ENCODE measurements at places on chromosomes 16 and 17. TPM values are rescaled to one million over a fixed set of nuclear protein-coding genes. Genes with fewer than 3 reads are reported as not detected.

DNA sequence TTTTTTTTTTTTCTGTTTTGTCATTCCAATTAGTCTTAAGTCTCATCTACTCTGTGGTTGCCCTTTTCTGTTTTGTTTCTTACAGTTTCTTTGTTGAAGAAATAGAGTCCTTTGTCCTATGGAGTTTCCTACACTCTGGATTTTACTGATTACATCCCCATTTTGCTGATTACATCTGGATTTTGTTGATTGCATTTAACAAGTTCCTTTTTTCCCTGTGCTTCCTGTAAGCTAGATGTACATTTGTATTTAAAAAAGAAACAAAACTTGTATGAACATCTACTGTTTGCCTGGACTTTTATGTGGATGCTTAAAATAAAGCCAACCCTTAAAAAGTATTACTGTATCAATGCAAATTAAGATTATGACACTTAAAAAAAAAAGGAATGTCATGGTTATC lies 147.6 kb downstream of the CHD9 start:
- no peak for DNase-seq

DNA sequence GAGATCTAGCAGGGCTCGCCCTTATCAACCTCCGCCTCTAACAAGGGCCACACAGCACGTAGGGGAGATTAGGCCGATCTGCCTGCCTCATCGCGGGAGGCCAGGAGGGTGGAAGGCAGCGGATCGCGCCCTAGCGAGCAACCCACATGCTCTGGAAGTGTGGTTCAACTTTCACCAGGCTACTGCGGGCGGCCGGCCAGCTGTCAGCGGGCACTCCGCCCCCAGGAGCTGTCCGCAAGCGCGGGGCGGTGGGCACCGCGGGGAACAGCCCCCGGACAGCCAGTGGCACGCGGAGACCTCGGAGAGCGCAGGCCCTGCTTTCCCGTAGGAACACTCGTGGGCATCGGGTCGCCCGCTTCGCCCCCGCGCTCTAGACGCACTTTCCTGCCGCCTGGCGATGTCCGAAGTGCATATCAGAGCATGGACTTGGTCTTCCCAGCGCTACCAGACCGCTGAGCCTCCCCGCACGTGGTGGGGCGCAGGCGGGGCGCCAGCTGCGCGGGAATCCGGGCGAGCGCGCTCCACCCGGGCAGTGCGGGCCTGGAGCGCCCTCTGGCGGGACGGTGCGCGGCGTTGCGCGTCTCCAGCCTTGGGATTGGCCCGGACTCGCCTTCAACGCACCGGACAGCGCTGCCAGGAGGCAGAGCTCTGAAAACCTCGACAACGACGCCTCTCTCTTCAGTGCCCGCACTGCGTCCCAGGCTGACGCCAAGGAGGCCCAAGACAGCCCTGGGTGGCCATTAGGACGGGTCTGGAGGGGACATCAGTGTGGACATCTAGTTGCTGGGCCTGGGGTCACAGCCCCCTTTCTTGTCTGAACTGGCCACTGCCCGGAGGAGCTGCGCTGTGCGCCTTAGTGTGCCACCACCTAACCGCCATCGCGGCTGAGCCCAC lies 3.6 kb upstream of the ZNHIT3 start:
- DNase-seq: peak; percentile 88

GRCh38 chr17:44444735-44445105 lies 55.3 kb upstream of the ITGA2B start:
- no peak for DNase-seq

DNA sequence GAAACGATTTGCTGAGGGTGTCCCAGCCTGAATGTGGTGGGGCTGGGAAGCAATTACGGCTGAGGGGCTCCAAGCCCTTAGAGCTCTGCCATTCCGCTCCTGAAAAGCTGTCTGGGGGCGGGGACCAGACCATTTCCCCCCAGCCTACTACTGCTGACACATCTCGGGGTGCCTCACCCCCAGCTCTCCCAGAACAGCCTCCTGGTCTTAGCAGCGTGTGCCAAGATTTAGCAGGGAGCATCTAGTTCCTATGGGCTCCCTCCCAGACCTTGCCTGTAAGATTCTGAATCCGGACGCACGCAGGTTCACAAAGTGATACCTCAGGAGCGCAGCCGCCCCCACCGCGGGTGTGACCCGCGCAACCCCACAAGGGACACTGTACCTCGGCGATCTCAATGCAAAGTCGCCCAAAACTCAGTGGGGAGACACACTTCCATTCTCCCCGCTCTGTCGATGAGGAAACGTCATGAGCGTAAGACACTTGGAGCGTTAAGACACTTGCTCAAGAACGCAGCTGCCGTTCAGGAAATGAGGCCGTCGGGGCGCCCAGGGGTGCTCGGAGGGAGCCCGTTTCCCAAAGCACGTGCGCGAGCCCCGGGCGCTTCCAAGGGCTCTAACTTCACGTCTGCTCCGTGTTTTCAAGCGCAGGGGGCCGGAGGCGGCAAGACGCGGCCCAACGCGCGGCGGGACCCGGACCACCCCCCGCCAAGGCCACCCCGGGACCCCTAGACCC lies 629 bp downstream of the GEMIN4 start:
- no peak for DNase-seq

GRCh38 chr16:66293932-66294331 lies 72.6 kb upstream of the CDH5 start:
- no peak for DNase-seq

DNA sequence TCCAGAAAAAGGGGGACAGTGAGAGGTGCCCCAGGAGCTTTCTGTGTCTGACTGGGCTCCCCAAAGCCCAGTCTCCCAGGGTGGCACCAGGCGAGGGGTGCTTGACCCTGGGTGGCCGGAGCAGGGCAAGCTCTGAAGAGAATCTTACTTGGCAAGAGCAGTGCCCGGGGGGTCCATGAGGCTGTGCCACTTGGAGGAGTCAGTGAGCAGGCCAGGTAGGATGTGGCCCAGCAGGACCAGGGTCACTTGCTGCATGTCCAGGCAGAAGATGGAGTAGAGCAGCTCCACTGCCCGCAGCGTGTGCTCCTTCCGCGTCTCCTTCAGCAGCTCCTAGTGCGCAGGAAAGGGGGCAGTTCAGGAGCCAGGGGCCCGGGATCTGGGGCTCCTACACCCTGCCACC lies 7.3 kb downstream of the CSF3 start:
- no peak for DNase-seq

DNA sequence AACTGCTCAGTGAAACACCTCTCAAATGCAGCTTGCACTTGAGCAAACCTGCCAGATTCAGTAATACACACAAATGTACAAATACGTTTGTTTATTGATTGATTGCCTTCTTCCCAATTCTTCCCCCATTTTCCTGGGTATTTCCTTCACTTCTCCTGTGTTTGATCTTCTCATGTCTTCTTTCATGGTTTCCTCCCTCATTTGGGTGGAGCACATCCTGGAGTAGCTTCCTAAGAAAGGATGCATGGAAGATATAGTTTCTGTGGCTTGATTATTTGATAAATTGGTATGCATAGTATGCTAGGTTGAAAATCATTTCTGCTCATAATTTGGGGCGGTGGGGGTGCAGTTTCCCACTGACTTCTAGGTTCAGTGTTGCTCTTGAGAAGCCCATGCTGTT lies 28.8 kb downstream of the JPH3 start:
- no peak for DNase-seq

DNA sequence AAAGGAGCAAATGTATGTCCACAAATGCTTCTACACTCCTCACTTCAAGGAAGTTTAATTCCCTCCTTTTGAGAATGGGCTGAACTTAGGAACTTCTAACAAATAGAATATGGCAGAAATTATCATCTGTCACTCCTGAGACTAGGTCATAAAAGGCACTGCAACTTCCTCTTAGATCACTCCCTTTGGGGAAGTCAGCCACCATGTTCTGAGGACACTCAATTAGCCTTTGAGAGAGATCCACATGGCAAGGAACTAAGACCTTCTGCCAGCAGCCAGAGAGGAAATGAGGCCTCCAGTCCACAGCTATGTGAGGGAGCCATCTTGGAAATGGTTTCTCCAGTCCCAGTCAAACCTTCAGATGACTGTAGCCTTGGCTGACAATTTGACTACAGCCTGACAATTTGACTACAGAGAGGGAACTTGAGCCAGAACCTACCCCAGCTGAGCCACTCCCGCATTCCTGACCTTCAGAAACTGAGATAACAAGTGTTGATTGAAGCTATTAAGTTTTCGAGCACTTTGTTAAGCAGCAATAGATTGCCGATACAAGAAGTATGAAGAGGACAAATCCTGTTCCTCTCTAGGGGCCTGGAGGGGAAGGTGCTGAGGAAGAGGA lies 113.4 kb upstream of the SEC14L1 start:
- no peak for DNase-seq

DNA sequence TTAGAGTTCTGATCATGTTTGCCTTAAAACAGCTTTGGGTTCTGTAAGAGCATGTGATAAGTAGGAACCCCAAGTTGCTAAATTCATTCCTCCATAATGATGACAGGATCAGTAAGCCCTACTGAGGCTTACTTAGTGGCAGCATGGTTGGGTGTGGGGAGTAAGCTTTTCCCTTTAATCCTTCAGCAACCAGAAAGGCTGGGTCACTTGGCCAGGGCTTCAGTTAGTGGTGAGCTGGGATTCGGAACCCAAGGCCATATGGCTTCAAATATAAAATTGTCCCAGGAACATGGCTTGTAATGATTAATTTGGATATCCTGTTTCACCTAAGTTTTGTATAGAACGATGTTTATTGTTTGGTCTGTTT lies 850 bp downstream of the GINS3 start:
- DNase-seq: no peak

The FOXC2 gene
- 0.41 TPM for total RNA-seq

GRCh38 chr17:75511610-75512575 lies 3.4 kb downstream of the CASKIN2 start:
- DNase-seq: peak; percentile 83

The MMP2 gene
- 300 TPM for total RNA-seq

DNA sequence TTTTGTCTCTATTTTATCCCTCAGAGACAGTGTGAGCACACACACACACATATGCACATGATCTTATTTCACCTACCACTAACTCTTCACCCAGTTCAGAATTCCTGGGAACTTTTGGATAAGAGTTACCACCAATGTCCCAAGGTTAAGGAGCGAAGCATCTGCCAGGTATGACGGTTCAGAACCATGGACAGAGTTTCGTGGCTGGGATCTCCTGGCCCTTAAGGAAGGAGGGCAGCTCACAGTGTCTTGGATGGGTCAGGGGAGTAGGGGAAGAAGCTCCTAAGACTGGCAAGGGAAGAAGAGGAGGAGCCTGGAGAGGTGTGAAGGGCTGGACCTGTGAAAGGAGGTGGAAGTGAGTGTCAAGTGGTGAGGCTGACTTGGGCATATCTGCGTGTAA lies 23.0 kb upstream of the TMEM132E start:
- no peak for DNase-seq

DNA sequence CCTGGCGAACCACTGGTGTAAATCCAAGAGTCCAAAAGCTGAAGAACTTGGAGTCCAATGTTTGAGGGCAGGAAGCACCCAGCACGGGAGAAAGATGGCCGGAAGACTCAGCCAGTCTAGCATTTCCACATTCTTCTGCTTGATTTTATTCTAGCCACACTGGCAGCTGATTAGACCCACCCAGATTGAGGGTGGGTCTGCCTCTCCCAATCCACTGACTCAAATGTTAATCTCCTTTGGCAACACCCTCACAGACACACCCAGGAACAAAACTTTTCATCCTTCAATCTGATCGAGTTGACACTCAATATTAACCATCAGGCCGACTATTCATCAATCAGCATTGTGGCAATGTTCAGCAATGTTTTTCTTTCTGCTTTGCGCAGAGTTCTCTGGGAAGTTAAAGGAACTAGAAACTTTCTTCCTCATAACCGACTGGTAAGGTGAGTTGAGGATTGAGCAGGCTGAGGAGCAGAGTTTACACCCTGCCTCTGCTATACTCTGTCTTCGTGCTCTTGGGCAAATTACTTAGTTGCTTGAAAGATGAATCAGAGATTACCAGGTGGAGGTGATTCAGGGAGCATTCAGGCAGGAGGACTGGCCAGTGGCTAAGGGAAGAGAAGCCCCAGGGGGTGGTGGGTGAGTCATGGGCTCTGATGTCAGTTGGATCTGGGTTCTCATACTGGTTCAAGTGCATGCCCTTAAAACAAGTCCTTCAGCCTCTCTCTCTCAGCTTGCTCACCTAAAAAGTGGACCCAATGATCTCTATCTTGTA lies 28.2 kb upstream of the BRD7 start:
- no peak for DNase-seq

- DNase-seq: no peak
Measured at GRCh38 chr17:78356101-78356713, 3.7 kb downstream of the SOCS3 start.

- no peak for DNase-seq
Measured at GRCh38 chr17:65079489-65079900, 23.0 kb upstream of the GNA13 start.

Data from left lung (tissue), 14 donors.